IMR-90 (cell line): ENCODE measurements at places on chromosomes 3 and 15.
A peak's percentile ranks its signal among the peaks of the same experiment; 100 is the strongest.

- H3K4me1 ChIP-seq = peaks cover 1% of the 10 kb centered on the region; the same call in 1 of the 2 replicates
- H3K27ac ChIP-seq = no peak overlapping the region
- no peak overlapping the region for H3K4me3 ChIP-seq
- H3K27me3 ChIP-seq = no peaks in the 10 kb centered on the region
Measured at GRCh38 chr3:41323467-41324155, 124.3 kb downstream of the CTNNB1 start.

- no peak overlapping the region for H3K27ac ChIP-seq
- peaks cover 36% of the 10 kb centered on the region for H3K4me1 ChIP-seq
- H3K4me3 ChIP-seq = peak overlapping the region; percentile 72; the same call in 1 of the 2 replicates
Measured at GRCh38 chr3:4981665-4982494, 2.6 kb downstream of the BHLHE40 start.

DNA sequence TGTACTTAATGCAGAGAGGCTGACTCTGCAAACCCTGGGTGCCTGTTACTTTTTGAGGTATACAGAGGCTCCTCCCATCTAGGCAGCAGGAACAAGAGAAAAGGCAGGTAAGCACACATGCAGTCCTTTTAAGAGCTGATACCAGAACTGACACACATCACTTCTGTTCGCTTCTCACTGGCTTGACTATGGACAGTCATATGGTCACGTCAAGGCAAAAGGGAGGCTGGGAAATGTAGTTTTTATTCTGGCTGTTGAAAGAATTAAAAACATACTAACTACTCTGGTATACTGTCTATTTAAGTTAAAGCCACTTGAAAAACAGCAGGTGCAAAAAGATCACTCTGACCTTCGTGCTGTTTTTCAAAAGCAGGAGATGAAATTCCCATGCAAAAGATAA, 218.3 kb downstream of the CTNNB1 start:
- H3K27ac ChIP-seq = no peak overlapping the region
- no peaks in the 10 kb centered on the region for H3K4me1 ChIP-seq
- no peak for DNase-seq
- no peaks in the 10 kb centered on the region for H3K36me3 ChIP-seq

DNA sequence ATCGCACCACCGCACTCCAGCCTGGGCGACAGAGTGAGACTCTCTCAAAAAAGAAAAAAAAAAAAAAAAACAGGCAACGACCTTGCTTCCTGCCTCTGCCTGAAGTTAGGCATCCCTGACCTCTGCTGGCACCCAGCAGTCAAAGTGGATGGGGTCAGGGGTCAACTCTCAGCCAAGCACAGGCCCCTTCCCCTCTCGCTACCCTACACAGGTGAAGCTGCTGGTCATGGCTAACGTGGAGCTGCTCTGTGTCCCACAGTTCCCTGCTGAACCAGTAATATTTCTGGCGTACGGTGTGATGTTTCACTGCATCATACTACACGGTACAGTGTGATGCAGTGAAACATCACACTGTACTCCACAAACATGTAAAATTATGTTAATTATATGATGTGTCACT, 13.9 kb upstream of the FRG2C start:
- H3K36me3 ChIP-seq = no peaks in the 10 kb centered on the region
- H3K27ac ChIP-seq = no peak overlapping the region
- H3K4me1 ChIP-seq = no peaks in the 10 kb centered on the region
- peaks cover 1% of the 10 kb centered on the region for H3K27me3 ChIP-seq

- H3K4me3 ChIP-seq = no peak overlapping the region
- no peaks in the 10 kb centered on the region for H3K36me3 ChIP-seq
- no peak for DNase-seq
Measured at GRCh38 chr3:107620534-107620933, 97.8 kb downstream of the BBX start.

DNA sequence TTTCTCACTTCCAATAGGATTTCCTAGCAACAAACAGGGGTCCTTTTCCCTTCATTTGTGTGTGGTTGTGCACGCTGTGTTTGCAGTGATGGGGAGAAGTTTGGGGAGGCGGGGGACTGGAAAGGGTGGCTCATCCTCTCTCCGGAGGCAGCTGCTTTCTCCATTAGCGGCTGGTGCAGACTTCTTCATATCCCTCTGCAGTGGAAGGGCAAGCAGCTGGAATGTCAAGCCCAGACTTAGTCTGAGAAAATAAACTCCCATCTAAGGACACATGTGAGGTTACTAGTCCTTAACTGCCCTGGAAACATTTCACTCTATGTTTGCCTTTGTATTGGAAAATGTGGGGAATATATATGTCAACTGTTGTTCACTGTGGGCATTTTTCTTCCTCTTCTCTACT, 467.0 kb upstream of the RASGRP1 start:
- H3K27ac ChIP-seq = no peak overlapping the region
- peaks cover 3% of the 10 kb centered on the region for H3K4me1 ChIP-seq
- H3K4me3 ChIP-seq = no peak overlapping the region
